T-helper 17 cell (primary cell): ENCODE measurements at places on chromosomes 1 and 21. TPM values are rescaled to one million over a fixed set of nuclear protein-coding genes. Genes with fewer than 3 reads are reported as not detected.
A peak's percentile ranks its signal among the peaks of the same experiment; 100 is the strongest.

GRCh38 chr1:93798291-93798690 lies 80.7 kb downstream of the DNTTIP2 start:
- no peak for DNase-seq
- no peaks in the 10 kb centered on the region for H3K4me1 ChIP-seq
- H3K27ac ChIP-seq, result no peak overlapping the region
- H3K27me3 ChIP-seq, result peaks cover 15% of the 10 kb centered on the region
- H3K4me3 ChIP-seq, result no peak overlapping the region

DNA sequence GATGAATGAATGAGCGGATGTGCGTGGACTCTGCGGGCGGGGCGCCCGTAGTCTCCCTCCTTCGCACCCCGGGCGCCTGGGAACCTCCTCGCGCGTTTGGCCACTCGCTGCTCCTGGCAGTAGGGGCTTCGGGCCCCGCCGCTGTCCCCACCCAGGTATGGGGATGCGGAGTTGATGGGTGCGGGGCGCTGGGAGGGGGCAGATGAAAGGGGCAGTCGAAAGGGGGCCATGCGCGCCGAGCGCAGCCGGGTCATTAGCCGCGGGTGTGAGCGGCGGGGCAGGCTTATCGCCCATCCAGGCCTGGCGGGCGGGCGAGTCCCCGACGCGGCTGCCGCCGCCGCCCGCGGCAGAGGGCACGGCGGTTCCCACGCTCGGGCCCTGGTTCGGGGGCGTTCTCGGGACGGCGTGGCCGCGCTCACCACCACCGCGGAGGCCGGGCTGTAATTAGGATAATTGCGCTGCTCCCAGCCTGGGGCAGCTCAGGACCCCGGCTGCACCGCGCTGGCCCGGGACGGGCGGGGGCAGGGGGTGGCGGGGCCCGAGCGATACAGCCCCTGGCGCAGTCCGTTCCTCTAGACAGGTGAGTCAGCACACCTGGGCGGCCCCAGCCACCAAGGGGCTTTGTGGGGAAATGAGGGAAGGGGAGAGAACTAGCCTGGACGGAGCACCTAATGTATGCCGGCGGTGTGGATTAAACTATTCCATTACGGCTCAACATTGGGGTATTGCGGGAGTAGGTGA lies 22.1 kb upstream of the CITED4 start:
- peaks cover 6% of the 10 kb centered on the region for H3K36me3 ChIP-seq
- peaks cover 59% of the 10 kb centered on the region for H3K27me3 ChIP-seq
- DNase-seq, result no peak
- H3K4me1 ChIP-seq, result peaks cover 10% of the 10 kb centered on the region
- no peak overlapping the region for H3K27ac ChIP-seq
- peak overlapping the region; percentile 60 for H3K4me3 ChIP-seq

The C1orf56 gene
- total RNA-seq, result 0.52 TPM

- H3K27me3 ChIP-seq, result no peaks in the 10 kb centered on the region
- H3K36me3 ChIP-seq, result no peaks in the 10 kb centered on the region
- peak overlapping the region; percentile 94 for H3K4me3 ChIP-seq
- DNase-seq, result no peak
- peaks cover 40% of the 10 kb centered on the region for H3K4me1 ChIP-seq
Measured at GRCh38 chr1:25544819-25545218, 1.4 kb downstream of the LDLRAP1 start.

The NUDT4B gene
- not detected for total RNA-seq

- no peak for DNase-seq
- no peaks in the 10 kb centered on the region for H3K27me3 ChIP-seq
- no peak overlapping the region for H3K4me3 ChIP-seq
Measured at GRCh38 chr1:88302843-88303486, 381.1 kb upstream of the PKN2 start.

The CCNL2 gene
- 252 TPM for total RNA-seq

The SERTAD4 gene
- total RNA-seq, result not detected

The LCE1B gene
- total RNA-seq, result not detected
